Prostate gland (tissue), 2 donors: ENCODE measurements at places on chromosomes 5 and 9. TPM values are rescaled to one million over a fixed set of nuclear protein-coding genes. Genes with fewer than 3 reads are reported as not detected.
A peak's percentile ranks its signal among the peaks of the same experiment; 100 is the strongest.

DNA sequence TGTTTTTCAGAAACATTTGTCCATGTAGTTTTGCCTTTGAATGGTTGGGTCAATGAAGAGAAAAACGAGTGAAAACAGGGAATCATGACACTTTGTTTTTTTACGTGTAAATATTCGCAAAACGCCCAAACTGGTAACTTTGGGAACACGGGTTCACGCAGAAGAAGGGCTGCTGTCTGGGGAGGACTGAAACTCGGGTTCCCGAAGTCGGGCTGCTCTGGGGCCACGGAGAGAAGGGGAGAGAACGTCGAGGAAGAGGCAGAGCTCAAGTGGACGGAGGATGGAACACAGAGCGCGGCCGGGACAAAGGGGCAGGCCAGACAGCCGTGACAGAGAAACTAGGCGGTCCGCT lies 478 bp upstream of the SETD9 start:
- no peak for DNase-seq

ROR2 gene
- 37.2 TPM for total RNA-seq

DNA sequence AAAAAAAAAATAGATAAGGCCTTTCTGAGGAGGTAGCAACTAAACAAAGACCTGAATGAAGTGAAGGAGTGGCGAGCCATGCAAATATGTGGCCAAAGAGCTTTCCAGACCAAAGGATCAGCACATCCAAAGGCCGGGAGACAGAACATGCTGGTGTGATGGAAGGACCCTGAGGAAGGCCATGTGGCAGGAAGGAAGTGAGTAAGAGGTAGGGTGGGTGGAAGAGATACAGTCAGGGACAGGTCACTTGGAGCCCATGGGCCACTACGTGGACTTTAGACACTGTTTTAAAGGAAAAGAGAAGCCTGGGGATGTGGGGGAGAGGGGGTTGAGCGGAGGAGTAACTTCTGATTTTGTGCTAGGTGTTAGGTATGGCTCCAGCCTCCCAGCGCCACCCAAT lies 31.3 kb downstream of the SPRY4 start:
- DNase-seq: no peak

DNA sequence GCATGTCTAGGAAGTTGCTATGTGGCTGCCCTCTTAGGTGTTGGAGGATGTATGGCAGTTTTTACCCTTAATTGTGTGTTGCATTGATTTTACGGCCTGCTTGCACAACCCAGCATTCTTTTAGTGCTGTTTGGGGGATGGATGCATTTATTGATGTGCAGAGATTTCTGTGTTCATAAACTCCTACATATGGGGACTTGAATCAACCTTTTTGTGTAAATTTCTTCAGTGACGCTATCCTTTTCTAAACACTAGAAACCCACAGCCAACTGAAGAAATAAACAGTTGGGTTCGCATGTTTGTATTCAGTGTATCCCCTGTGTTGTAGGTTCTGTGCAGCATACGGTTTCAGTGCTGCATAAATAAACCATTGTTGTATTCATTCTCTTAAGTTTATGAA lies 263.7 kb downstream of the RASEF start:
- no peak for DNase-seq

ENHO gene
- total RNA-seq: 20.9 TPM

- no peak for DNase-seq
Measured at GRCh38 chr5:106454651-106455415, 1215.9 kb downstream of the EFNA5 start.

DNA sequence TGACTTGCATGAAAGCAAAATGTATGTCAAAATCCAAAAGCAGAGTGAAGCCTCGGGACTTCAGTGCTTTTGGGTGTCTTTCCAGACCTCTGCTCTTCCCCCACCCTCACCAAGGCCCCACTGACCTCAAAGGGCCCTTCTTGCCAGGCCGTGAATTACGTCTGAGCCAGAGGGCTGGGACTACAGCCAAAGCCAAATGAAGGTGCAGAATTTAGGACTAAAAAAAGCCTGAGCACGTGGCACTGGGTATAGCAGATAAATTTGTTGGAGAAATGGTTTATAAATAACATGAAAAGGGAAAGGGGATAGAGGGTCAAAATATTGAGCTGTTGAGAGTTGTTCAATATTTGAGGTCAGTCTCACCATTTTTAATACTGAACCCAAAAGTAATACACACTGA lies 163.4 kb downstream of the GHR start:
- DNase-seq: no peak

DNAJC21 gene
- total RNA-seq: 36.5 TPM

LAMC3 gene
- 156 TPM for total RNA-seq

DNA sequence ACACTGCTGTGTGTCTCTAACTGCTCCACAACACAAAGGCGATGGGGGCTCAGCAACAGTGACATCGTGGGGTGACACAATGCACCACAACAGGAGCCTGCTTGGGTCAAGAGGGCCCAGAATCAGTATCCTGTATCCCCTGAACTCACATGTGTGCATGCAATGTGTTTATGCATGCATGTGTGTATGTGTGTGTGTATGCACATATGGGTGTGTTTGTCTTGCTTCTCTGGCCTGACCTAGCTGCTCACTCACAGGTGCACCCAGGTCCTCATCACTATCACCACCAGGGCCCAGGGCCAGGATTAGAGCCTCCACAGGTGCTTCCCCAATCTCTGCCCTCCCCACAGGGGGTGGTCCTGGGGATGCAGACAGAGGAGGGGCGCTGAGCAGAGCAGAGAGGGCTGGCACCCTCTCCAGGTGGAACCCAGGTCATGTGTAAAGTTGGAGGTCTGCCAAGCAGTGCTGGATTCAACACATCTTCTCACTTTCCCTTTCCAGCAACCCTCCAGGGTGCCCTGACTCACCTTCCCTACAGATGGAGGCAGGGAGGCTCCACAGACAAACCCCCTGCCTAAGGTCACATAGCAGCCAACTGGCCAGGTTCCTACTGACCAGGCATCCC lies 18.1 kb upstream of the ZNF484 start:
- DNase-seq: no peak

DNA sequence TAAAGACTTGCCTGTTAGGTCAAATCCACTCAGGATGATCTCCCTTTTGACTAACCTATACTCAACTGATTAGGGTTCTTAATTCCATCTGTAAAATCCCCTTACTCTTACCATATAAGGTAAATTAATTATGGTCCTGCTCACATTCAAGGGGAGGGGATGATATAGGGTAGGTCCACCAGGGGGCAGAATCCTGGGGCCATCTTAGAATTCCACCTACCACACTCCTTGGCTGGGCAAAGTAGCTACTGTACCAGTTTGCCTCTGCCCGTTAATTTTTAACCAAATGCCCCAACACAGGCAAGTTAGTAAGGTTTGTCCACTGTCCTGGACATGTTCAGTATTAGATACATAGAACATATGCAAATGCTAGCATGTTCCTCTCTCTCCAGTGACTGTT lies 262.4 kb downstream of the SEMA5A start:
- DNase-seq: no peak

DNA sequence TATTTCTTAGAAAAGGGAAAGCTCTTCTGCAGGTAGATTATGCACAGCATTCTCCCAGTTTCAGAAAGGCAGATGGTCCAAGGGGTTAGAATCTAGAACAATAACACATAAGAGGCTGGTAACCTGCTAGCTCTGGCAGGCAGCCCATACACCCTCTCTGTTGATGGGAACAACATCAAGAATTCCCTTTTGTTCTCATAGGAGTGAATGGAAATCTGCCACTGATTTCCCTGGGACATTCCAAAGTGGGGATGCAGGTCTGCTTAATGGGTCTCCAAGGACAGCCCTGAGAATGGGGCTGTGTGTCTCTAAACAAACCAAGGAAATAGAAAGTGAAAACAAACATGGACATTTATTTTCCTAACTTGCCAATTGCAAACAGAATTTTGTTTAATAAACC lies 456.8 kb downstream of the EBF1 start:
- DNase-seq: no peak

PCDHAC2 gene
- 6.8 TPM for total RNA-seq

GRCh38 chr9:15155826-15156225 lies 151.2 kb downstream of the TTC39B start:
- DNase-seq: no peak

NTNG2 gene
- total RNA-seq: 12.7 TPM

LCN1 gene
- total RNA-seq: not detected

TMEFF1 gene
- 1.7 TPM for total RNA-seq

- DNase-seq: peak; percentile 68
Measured at GRCh38 chr5:159156426-159157238, 52.7 kb downstream of the RNF145 start.

GRCh38 chr9:19387317-19387716 lies 7.3 kb upstream of the RPS6 start:
- no peak for DNase-seq

RABGAP1 gene
- 104 TPM for total RNA-seq

DNA sequence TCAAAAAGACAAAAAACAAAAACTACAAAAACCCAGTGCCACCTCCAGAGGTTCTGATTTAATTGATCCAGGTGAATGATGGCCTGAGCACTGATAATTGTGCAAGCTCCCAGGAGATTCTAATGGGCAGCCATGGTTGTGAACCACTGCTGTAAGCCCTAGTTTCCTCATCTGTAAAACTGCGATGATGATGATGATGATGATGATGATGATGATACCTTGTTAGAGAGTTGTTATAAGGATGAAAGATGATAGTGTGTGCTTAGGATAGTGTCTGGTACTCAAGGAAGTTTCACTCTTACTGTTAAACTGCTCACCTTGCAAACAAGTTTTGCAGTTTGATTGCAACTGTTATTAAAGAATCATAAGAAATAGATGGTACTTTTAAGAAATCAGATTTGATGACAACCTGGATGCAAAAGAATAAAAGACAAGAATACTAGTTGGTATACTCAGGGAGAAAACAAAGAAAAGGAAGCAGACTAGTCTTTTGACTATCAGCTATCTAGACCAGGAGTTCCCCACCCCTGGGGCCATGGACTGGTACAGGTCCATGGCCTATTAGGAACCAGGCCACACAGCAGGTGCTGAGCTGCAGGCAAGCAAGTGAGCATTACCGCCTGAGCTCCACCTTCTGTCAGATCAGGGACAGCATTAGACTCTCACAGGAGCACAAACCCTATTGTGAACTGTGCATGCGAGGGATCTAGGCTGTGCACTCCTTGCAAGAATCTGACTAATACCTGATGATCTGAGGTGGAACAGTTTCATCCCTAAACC lies 98.0 kb downstream of the OR2K2 start:
- DNase-seq: no peak

- DNase-seq: no peak
Measured at GRCh38 chr5:111997308-111997707, 240.3 kb upstream of the NREP start.

SLC6A3 gene
- total RNA-seq: not detected

GRCh38 chr9:111095441-111095840 lies 57.2 kb upstream of the LPAR1 start:
- DNase-seq: no peak

GRCh38 chr5:147093138-147093537 lies 141.7 kb upstream of the STK32A start:
- no peak for DNase-seq

CAVIN4 gene
- 0.50 TPM for total RNA-seq

TPD52L3 gene
- total RNA-seq: 8.4 TPM

DNA sequence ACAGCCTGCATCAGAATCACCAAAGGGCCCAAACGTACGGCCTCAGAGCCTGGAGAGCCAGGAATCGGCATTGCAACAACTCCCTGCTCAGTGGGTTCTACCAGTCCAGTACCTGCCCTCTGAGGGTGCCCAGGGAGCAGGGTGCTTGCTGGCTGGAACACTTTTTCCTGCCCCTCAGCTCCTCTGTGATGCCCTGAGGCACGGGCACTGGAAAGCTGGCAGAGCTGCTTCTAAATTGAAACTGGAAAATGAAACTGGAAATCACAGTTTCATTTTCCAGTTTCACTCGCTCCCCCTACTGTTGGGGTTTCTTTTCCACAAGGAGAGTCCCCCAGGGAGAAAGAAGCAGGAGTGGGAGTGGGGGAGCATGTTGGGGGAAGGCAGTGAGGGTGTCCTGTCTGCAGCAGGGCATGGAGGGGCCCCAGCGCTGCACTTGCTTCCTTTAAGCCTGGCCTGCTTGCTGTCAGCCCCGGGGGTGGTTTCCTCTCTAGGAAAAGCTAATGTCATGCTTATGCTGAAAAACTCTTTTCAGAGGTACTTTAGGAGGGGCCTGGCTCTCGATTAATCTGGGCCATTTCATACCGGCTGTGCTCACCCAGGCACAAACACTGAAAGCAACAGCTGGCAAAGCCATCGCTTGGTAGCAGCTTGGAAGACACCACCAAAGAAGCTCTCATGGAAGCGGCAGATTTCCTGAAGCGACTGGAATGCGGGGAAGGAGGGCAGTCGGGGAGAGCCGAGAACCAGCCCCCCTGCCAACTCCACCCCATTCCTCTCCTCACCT lies 26.2 kb downstream of the IRF1 start:
- DNase-seq: no peak

DNA sequence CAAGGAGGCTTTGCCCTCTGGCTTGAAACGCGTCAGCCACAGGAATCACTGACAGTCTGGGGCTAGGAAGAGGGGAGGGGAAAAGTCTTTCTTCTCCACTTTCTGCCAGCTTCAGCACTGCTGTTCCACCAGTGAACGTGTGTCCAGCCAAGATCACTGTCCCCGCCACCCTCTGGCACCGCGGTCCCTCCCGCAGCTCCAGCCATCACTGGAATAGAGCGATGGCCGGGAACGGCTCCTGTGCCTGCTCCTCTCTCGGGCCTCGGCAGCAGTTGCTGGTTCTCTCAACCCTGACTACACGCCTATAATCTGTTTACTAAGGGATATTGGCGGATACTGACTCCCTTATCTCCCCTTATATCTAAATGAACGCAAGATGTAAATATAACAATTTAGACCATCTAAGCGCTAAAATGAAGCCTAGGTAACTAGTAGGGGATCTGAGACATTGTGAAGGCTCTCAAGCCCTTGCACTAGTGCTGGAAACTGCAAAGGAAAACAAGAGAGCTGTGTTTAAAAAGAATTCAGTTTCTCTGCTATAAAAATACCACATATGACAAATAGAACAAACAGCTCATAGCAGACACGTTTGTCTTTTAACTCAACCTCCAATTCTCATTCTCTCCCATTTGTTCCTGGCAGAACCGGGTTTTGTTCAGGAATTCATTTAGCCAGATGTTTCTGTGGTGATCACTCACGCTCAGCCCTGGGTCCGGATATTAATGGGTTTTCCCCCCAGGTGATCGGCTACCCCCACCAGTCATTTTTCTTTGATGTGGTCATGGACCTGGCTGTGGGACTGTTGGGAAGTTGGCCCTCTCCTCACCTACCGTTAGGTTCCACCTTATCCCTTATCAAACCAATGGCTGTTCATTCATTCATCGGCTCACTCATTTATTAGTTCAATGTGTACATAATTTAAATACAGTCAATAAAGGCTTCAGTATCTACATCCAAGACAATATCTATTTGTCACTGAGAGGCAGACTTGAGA lies 149.8 kb downstream of the MED10 start:
- no peak for DNase-seq

GRCh38 chr5:17123010-17123409 lies 94.4 kb upstream of the BASP1 start:
- no peak for DNase-seq

SMIM32 gene
- 0.36 TPM for total RNA-seq

DNA sequence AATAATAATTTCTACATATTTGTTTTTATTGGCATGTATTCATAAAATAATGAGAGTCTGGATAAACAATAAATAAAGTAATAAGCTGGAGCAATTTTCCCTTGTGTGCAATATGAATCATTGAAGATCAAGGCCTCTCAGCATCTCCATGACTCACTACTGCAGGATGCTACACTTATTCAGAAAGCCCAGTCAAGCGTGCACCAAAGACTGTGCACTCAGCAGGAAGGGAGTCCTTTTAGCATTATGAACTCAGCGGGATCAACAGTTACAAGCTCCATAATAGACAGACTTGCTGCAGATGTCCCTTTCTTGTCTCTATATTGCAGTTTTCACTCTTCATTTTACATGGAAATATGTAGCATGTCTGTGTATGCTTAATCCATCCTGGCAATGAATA lies 485.3 kb downstream of the CDH9 start:
- DNase-seq: no peak

GRCh38 chr9:86350006-86350760 lies 4.0 kb downstream of the TUT7 start:
- DNase-seq: no peak
